SK-N-SH (cell line): ENCODE measurements at places on chromosomes 1 and 21. TPM values are rescaled to one million over a fixed set of nuclear protein-coding genes. Genes with fewer than 3 reads are reported as not detected.

C4BPA gene
- not detected in 2 replicates for polyA plus RNA-seq

MYBPHL gene
- polyA plus RNA-seq = 0.07 TPM in 1 of 2 replicates, not detected in the other

SPRR3 gene
- not detected in 2 replicates for polyA plus RNA-seq

MYOC gene
- polyA plus RNA-seq = not detected in 2 replicates

CDKN2C gene
- polyA plus RNA-seq = 27.0 and 29.4 TPM in 2 replicates

AGBL4 gene
- 0.07 and 0.15 TPM in 2 replicates for polyA plus RNA-seq

GPBP1L1 gene
- polyA plus RNA-seq = 28.5 and 38.1 TPM in 2 replicates

HSD3B2 gene
- not detected in 2 replicates for polyA plus RNA-seq

NPHS2 gene
- polyA plus RNA-seq = not detected in 2 replicates

CNKSR1 gene
- polyA plus RNA-seq = 0.49 and 0.58 TPM in 2 replicates

SPATA1 gene
- 1.2 and 1.6 TPM in 2 replicates for polyA plus RNA-seq

CATSPERE gene
- 0.30 and 0.54 TPM in 2 replicates for polyA plus RNA-seq

ALX3 gene
- not detected in 2 replicates for polyA plus RNA-seq

FCRL1 gene
- polyA plus RNA-seq = not detected in 2 replicates

C1orf115 gene
- polyA plus RNA-seq = 4.0 and 4.2 TPM in 2 replicates

KLF18 gene
- polyA plus RNA-seq = not detected in 2 replicates

S100A5 gene
- 0.15 TPM in 1 of 2 replicates, not detected in the other for polyA plus RNA-seq

KCNJ9 gene
- polyA plus RNA-seq = 0.02 and 0.05 TPM in 2 replicates

ACBD6 gene
- polyA plus RNA-seq = 60.9 and 65.2 TPM in 2 replicates

LCE2C gene
- not detected in 2 replicates for polyA plus RNA-seq

TCHHL1 gene
- polyA plus RNA-seq = not detected in 2 replicates

PSMA5 gene
- polyA plus RNA-seq = 118 and 139 TPM in 2 replicates

FAM131C gene
- polyA plus RNA-seq = 0.97 and 1.6 TPM in 2 replicates

CNR2 gene
- not detected in 2 replicates for polyA plus RNA-seq

CGN gene
- 0.36 and 0.44 TPM in 2 replicates for polyA plus RNA-seq

FCGR3B gene
- not detected in 2 replicates for polyA plus RNA-seq

WRAP73 gene
- 61.9 and 67.8 TPM in 2 replicates for polyA plus RNA-seq

DENND2D gene
- polyA plus RNA-seq = 1.3 and 1.6 TPM in 2 replicates

MROH9 gene
- polyA plus RNA-seq = 0.24 and 0.26 TPM in 2 replicates

SEMA6C gene
- polyA plus RNA-seq = 3.1 and 4.0 TPM in 2 replicates

OPTC gene
- polyA plus RNA-seq = not detected in 2 replicates

AP4B1 gene
- 11.5 and 16.8 TPM in 2 replicates for polyA plus RNA-seq

RCSD1 gene
- polyA plus RNA-seq = 0.02 and 0.03 TPM in 2 replicates

BEND5 gene
- 4.3 and 5.6 TPM in 2 replicates for polyA plus RNA-seq

CHRNB2 gene
- polyA plus RNA-seq = 0.64 and 0.93 TPM in 2 replicates

DUSP12 gene
- 41.7 and 46.4 TPM in 2 replicates for polyA plus RNA-seq

CCDC28B gene
- polyA plus RNA-seq = 18.8 and 26.3 TPM in 2 replicates

LRRIQ3 gene
- polyA plus RNA-seq = 0.56 and 0.70 TPM in 2 replicates

C1orf94 gene
- polyA plus RNA-seq = not detected in 2 replicates

ILDR2 gene
- polyA plus RNA-seq = 0.05 and 0.24 TPM in 2 replicates

ATXN7L2 gene
- 3.9 and 4.0 TPM in 2 replicates for polyA plus RNA-seq
